ENCODE measurements at places on chromosomes 13 and 19. TPM values are rescaled to one million over a fixed set of nuclear protein-coding genes. Genes with fewer than 3 reads are reported as not detected.

DNA sequence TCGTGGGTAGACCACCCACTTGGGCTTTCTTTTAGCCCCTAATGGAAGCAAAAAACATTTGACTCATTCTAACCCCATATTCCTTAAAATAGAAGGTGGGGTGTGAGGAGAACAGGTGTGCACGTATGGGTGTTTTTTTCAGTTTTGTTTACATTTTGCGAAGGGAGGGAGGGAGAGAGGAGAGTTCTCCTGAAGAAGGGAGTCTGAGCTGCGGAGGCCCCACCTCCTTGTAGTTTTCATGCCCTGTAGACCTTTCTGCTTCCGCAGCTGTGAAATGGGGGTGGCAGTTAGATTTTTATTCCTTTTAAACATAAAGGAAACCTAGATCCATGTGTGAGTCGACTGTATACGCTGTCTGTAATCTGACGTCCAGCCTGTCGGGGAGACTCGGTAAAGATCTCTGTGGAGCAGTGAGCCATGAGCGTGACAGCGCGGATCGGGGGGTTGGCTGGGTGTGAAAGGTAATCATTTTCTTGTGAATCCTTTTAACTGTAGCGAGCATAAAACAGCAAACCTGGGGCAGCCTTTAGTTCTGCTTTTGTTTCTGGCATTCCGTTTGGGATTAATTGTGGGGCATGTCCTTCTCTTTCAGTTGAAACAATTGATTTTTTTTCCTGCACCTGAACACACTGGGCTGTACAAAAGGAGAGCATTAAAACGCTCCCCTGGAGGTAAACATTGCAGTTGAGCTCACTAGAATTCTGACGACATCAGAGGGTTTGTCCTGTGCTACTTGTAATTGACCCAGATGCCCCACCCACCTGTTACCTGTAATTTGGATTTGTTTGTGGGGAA, 2.3 kb downstream of the UPF1 start:
- DNase-seq, result no peak

- no peak for DNase-seq
Observed at GRCh38 chr19:40198272-40198990, 7.2 kb downstream of the MAP3K10 start.

DNA sequence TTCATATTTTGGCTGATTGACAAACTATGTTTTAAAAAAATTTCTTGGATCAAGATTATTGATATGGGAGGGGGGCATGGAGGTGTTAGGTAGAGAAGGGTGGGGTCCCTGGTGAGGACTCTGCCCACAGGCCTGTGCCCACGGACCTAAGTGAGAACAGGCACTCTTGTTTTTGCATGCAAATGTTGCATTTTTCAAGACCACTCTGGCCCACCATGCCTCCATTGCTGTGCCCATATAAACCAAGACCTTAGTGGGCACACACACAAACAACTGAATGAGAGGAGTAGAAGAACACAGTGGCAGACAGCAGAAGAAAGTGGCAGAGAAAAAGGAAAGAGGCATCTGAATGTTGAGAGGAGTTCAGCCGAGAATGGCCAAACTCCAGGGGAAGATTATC, 69.6 kb upstream of the ZNF98 start:
- DNase-seq, result no peak

- no peak for DNase-seq
Observed at GRCh38 chr13:113754691-113755090, 4.3 kb upstream of the TMEM255B start.

DNA sequence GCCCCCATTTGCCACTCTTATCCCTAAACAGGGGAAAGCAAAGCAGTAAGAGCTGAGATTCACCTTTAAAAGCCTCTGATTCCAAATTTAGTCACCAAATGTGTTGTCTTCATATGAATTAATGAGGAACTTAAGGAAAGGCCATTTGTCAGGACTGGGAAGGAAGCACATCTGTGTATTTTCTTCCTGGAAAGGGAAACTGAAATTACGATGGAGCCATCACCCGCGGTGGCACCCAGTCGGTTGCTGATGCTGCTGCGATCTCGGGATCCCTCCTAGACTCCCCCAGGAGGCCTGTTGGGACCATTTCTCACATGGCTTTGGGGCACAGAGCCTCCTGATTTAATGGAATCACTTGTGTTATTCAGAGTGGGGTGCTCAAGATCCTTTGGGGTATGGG, 7.4 kb upstream of the IL4I1 start:
- DNase-seq, result no peak

- DNase-seq, result no peak
Observed at GRCh38 chr13:73062468-73062867, 3.7 kb downstream of the KLF5 start.

DNA sequence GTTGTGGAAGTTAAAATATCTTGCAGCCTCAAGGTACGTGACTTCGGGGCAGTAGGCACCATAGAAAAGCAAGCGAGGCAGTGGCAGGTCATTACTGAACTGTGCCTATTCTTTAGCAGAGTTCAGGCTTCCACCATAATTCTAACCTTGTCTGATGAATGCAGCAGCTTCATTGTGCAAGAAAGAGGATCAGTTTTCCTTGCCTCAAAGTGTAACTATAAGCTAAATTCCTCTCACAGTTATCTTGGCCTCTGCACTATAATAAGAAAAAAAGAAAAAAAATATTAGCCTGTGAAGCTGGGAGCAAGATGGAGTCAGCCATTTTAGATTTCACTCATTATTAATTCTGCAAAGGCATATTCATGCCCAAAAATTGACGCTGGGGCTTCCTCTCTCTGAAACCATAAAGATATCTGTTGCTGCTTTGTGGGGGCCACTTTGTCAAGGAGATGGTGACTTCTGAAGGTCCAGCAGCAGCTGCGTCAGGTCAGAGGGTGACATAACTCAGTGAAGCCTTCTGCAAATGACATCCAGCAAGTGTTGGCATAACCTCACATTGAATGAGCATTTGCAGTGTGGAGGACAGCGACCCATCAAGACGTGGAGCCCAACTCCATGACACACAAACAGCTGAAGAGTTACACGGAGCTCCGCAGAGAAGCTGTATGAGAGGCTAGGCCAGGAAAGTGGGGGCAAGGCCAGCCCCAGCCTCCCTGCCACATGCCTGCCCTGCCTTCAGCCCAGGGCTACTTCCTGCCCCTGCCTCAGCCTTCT, 23.1 kb upstream of the SACS start:
- DNase-seq, result no peak

DNA sequence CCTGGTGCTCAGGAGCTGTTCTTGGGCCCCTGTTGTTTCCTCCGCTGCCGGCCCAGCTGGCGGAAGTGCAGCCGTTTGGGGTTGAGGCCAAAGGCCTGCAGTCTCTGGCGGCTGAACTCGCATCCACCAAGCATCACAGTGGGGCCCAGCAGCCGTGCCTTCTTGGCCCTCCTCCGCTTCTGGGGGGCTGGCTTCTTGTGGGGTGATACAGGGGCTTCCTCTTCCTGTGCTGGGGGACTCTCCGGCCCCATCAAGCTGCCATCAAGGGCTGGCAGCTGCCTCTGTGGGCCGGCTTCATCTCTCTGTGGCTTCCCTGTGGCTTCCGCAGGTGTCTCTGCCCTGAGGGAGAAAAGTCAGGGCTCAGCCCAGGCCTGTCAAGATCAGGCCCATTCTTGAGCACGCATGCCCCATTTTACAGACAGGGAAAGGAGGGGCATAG, 10.3 kb downstream of the ATG4D start:
- DNase-seq, result no peak

DNA sequence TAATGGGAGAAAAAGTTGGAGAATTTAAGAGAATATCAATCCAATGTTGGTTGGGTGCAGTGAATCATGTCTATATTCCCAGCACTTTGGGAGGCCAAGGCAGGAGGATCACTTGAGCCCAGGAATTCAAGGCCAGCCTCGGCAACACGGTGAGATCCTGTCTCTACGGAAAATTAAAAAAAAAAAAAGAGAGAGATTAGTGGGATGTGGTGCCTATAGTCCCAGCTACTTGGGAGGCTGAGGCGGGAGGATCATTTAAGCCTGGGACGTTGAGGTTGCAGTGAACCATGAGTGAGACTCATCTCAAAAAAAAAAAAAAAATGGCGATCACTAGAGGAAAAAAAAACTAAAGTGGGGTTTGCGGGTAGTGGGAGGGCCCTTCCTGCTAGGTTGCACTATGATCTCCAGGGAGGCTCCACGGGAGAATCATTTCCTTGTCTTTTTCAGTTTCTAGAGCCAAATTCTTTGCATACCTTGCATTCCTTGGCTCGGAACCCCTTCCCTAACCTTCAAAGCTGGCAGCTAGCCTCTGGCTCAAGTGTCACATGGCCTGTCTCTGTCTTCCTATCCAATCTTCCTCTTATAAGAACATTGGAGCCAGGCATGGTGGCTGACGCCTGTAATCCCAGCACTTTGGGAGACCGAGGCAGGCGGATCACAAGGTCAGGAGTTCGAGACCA, 5.8 kb upstream of the ERCC2 start:
- DNase-seq, result peak; percentile 82

- DNase-seq, result peak; percentile 97
Observed at GRCh38 chr19:49339301-49340068, 4.3 kb downstream of the CD37 start.

- DNase-seq, result no peak
Observed at GRCh38 chr13:36115306-36115705, 15.9 kb downstream of the DCLK1 start.

GRCh38 chr19:5682107-5682482, 1.3 kb downstream of the HSD11B1L start:
- no peak for DNase-seq

GRCh38 chr13:110680852-110681251, 25.1 kb downstream of the CARS2 start:
- peak; percentile 50 for DNase-seq

DNA sequence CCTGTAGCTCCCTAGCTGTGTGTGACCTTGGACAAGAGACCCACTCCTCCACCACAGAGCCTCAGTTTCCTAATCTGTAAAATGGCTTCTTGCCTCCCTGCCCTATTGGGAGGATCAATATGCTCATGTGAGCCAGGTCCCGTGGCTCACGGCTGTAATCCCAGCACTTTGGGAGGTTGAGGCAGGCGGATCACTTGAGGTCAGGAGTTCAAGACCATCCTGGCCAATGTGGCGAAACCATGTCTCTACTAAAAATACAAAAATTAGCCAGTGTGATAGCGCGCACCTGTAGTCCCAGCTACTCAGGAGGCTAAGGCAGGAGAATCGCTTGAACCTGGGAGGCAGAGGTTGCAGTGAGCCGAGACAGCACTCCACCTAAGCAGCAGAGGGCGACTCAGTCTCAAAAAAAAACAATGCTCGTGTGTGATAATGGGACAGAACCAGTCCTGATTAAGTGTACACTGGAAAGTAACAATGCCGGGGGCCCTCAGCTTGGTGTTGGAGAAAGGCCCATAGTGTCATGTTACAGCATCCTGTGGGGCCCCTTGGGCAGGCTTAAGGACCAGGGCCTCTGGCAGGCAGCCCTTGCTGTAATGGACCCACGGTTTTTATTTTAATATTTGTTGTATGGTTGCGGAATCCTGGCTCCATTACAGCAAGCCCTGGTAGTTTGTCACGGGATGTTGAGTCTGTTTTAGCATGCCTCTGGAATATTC, 6.8 kb downstream of the RPS11 start:
- peak; percentile 90 for DNase-seq

DNA sequence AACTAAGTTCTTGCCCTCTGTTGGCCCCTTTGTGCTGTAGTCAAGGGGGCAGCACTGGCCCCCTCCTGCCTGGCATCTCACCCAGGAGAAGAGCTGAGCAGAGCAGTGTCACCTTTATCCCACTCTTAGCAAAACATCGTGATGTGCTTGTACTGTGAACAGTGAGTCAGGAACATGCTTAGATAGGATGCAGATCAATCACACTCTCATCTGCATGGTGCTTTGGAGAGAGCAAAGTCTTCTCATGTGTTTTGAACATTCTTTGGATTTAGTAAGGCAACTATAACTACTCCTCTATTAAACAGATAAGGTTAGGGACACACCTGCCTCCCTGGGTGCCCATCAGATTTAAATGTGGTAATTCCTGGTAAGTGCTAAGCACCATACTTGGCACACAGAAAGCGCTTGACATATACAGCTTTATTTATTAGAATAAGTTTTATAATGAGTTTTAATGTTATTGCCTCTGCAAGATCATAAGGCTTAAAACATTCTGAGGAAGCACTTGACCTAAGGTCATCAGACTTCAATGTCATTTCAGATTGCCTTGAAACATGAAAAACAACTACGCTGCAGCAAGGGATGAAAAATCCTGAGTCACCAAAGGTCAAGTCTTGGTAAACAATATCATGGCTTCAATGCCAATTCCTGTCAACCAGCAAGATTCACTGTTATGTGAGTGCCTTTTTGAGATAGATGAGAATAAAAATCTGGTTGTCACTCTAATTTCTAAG, 82.4 kb upstream of the IRS2 start:
- DNase-seq, result no peak

DNA sequence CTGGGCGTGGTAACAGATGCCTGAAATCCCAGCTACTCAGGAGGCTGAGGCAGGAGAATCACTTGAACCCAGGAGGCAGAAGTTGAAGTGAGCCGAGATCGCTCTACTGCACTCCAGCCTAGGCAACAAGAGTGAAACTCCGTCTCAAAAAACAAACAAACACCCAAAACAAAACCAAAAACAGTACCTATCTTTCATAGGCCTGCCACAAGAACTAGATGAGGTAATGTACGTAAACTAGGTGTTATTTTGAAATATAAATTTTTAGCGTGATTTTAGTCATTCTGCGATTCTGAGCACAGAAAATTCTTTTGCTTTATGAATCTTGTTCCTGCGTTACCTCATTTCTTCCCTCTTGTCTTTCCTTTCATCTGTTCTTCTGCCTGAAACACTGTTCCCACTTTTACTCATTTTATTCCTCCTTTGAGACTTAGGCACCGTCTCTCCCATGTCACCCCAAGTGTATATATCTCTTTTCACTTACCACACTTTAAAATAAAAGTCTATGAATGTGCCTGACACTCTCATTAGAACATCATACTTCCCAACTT, 238.2 kb upstream of the HTR2A start:
- DNase-seq, result no peak

- DNase-seq, result no peak
Observed at GRCh38 chr19:49287141-49287770, 37.7 kb downstream of the SLC6A16 start.

DNA sequence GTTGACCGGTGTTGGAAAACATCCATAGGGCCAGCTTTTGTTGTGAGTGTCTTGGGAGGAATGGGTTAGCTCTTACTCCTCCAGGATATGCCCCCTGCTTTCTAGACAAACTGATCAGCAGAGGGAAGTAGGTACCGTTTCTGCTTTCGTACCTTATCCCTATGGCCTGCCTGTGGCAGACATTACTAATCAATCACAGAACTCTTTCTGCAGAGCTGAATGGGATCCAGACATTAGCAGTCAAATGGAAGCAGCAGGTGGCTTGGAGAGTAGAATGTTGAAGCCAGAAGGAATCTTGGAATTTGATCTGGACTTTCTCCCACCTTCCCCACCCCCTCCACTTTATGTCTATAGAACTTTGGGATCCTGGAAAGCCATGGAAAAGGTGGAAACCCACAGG, 17.1 kb downstream of the NWD1 start:
- DNase-seq, result peak; percentile 46

GRCh38 chr19:40578442-40578908, 1.8 kb downstream of the SHKBP1 start:
- peak; percentile 73 for DNase-seq

GRCh38 chr13:71517004-71517403, 350.0 kb downstream of the DACH1 start:
- DNase-seq, result peak; percentile 32

- DNase-seq, result no peak
Observed at GRCh38 chr13:43469791-43470190, 317.0 kb downstream of the ENOX1 start.

RNF113B gene
- not detected for total RNA-seq

DIRAS1 gene
- total RNA-seq, result 46.5 TPM

CEACAM21 gene
- 4.3 TPM for total RNA-seq

ZNF470 gene
- total RNA-seq, result 5.1 TPM

TEX101 gene
- not detected for total RNA-seq

GPC5 gene
- total RNA-seq, result 0.21 TPM
